Stimulated activated CD4-positive, alpha-beta T cell treated with anti-CD3 and anti-CD28 coated beads, TNF-alpha, amount 100 ng/mL, for 1 hour (primary cell): ENCODE measurements at places on chromosomes 4 and X.

DNA sequence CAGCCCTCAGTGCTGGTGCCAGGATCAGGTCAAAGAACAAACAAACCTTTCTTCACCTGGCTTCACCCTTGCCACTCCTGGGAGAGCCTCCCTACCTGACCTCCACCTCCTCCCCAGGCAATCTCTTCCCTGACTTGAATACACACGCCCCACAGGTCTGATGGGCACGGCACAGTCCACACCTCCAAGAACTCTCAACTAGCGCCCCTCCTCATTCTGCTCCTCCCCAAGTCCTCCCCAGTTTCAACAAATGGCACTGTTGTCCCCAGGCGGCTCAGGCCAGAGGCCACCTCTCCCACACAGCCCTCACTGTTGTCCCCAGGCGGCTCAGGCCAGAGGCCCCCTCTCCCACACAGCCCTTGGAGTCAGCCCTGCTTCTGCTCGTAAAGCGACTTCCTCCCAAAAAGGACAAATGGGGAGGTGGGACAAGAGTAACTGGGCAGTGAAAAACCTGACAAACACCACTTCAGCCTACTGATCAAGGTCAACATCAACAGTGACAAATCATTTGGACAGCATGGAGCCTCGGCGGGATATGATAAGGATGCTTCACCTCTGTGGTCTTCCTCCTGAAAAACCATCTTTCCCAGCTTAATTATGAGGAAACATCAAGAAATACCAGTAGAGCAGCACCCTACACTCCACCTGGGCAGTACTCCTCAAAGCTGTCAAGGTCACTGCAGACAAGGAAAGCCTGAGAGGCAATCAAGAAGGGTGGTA is 2.9 kb downstream of the LETM1 start:
- DNase-seq = no peak

GRCh38 chr4:172573899-172574298 is 594.7 kb upstream of the GALNT7 start:
- no peak for DNase-seq

- no peak for DNase-seq
Measured at GRCh38 chr4:6769233-6769988, 13.1 kb upstream of the KIAA0232 start.

GRCh38 chr4:163895378-163896005 is 401.0 kb downstream of the TMA16 start:
- no peak for DNase-seq

- DNase-seq = no peak
Measured at GRCh38 chrX:49075347-49075746, 1.5 kb upstream of the PRAF2 start.

- DNase-seq = no peak
Measured at GRCh38 chr4:165972747-165973146, 99.7 kb downstream of the TLL1 start.

DNA sequence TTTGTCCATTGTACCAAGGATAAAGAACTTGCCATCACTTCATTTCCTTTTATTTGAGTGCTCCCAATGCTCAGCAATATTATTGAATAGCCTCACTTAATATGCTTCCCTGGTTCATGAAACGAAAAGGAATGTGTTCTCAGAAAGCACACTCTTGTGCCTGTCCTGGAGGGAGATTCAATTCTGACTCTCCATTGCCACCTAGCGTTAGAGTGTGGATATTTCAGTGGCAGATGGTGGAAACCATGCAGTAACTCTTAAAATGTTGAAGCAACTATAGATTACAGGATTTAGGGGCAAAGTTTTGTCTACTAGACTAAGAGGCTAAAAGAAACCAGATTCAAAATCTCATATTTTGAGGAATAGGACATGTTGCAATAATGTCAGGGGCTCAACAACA is 36.0 kb downstream of the GAB3 start:
- no peak for DNase-seq

DNA sequence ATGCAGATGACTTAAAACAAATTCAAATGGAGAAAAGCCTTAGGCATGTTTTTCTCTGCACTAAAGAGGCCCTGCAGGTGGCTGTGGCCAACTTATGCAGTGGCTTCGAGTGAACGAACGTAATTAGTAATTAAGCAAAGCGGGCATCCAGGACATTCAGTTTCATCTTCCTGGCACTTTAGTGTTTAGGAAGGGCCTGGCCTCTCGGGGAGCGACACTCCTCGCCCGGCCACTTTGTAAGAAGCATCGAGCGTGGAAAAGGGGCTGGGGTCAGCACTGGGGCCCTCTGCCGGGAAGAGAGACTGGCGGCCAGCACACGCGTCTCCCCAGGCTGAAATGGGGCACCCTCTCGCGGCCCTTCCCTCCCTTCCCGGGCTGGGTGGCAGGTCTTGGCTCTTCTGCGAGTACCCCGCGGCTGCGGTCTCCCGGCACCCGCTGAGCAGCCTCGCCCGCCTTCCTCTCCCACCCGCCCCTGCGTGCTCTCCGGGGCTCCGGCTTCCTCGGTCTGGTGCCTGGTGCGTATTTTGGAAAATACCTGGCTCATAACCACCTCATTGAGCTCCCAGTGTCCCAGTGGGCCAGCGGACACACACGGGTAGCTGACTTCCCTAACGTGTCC is 677 bp upstream of the CYP4V2 start:
- DNase-seq = peak; percentile 13

DNA sequence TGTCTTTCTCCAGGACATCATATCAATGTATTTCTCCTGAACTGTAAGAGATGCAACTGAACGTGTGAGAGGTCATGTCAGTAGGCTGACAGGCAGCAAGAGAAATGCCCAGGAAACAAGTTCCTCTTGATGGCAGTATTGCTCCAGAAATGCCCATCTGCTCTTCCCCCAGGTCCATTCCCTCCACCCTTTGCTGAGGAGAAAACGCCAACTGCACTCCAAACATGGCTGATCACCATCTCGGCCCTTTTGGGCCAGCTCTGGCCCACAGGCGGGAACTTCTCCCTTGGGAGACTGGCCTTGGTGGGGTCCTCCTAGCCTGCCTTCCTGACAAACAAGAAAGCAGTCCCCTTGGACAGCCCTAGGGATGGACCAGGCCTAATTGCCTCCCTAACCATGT is 276.5 kb upstream of the AGTR2 start:
- no peak for DNase-seq

- no peak for DNase-seq
Measured at GRCh38 chrX:153865685-153866084, 20.3 kb downstream of the L1CAM start.

- DNase-seq = no peak
Measured at GRCh38 chr4:84051089-84051488, 448.0 kb downstream of the NKX6-1 start.

GRCh38 chr4:5366421-5366820 is 315.1 kb downstream of the STK32B start:
- DNase-seq = no peak

- DNase-seq = no peak
Measured at GRCh38 chrX:152918707-152919106, 20.8 kb downstream of the ZNF185 start.

GRCh38 chrX:119177278-119177677 is 49.7 kb upstream of the KIAA1210 start:
- DNase-seq = no peak

- DNase-seq = no peak
Measured at GRCh38 chr4:165388756-165389155, 9.9 kb downstream of the CPE start.

DNA sequence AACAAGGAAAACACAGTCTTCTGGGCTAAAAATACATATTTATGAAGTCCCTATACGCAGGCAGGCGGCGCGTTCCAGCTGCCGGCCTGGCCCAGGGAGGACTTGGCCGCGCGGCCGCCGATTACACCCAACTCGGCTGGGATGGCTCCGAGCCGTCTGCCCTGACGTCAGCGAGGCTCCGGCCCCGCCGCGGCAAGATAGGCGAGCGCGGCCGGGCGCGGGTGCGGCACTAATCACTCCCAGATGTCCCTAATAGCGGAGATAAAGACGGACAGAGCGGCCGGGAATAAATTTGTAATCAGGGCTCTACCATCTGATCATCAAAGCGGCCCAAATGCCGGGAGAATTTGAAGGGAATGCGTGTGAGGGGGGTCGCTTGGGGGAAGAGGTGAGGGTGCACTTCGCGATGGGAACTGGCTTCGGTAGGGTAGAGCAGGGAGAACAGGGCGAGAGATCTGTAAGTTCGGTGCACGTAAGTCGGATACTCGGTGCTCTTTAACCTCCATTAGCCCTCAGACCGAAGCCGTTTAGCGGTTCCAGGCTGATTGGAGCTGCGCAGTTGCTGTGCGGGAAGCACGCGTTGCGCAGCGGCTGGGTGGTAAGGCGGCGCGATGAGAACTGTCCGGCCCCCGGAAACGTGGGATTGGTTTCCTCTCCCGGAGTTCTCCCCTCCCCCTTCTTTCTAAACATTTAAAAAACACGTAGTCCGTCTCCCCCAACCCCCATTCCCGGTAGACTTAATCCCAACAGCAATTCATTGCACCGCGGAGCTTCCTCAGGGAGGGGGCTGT is 7.7 kb downstream of the HAND2 start:
- DNase-seq = no peak

DNA sequence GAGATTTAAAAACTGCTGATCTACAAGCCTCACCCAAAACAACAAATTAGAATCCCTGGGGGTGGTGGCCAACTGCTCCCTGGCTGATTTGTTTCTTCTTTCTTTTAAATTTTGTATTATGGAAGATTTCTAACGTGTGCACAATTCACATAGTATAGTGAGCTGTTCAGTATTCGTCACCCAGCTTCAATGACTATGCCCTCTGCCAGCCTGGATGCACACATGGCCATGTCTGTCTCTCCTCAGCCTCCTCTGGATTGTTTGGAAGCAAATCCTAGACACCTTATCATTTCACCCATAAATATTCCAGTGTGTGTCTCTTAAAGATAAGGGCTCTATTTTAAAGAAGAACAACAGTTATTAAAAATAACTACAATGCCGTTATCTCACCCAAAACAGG is 61.9 kb downstream of the PDGFRA start:
- no peak for DNase-seq

GRCh38 chrX:41491267-41492004 is 44.3 kb downstream of the NYX start:
- no peak for DNase-seq

GRCh38 chr4:119587796-119588195 is 40.8 kb downstream of the PDE5A start:
- no peak for DNase-seq

GRCh38 chr4:107850438-107850837 is 25.7 kb downstream of the SGMS2 start:
- DNase-seq = no peak

- DNase-seq = no peak
Measured at GRCh38 chrX:41332005-41332404, 2.0 kb upstream of the DDX3X start.

DNA sequence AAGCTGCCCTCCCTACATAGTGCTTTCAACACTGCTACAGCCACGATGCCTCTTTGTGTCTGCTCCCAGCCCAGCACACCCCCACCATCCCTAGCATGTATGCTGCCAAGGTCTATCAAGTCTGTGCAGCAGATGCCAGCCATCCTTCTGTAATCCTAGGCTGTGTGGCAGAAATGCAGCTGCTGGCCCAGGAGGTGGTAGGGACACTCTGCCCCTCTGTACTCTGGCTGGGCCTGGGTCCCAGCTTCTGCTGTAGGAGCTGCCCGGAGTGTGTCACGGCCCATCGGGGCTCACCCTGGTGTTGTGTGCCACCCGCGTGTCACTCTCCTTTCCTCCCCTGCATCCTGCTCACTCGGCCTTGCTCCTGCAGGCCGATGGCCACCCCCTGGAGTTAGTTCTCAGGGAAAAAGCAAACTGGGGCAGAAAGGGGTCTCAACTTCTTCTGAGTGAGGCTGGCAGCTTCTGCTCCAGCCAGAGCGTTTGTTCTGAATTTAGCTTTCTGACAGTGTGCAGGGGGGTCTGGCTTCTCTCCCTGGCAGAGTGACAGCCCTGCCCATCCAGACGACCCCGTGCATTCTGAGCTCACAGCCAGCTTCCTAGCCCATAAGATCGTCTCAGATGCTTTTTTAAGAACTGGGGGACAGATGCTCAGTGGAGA is 22.7 kb downstream of the PSAPL1 start:
- no peak for DNase-seq

- no peak for DNase-seq
Measured at GRCh38 chr4:84263415-84263814, 235.7 kb downstream of the NKX6-1 start.

GRCh38 chr4:140252141-140252741 is 98.3 kb upstream of the MAML3 start:
- DNase-seq = no peak

DNA sequence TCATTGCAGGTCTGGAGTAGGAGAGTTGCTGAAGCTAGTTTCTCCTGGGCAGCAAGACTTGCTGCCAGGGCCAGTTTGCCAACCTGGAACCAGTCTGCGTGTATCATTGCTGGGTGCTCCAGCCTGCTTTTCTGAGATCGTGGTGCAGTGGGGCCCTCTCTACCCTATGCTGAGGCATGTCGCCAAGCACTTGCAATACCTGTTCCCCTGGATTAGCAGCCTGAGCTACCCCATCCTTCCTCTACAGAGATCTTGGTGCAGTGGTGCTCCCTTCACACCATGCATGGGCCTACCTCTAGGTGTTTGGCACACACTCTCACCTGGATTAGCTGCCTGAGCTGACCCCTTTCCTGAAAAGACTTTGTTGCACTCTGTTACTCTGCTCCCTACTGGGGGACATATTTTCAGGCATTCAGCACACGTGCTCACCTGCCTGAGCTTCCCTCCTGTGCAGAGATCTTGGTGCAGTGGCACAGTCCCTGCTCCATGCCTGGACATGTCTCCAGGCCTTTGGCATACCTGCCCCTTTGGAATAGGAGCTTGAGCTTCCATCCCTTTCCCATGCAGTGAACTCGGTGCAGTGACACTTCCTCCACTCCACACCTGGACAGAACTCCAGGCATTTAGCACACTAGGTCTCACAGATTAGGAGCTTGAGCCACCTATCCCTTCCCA is 133.7 kb upstream of the CXCL13 start:
- DNase-seq = no peak

DNA sequence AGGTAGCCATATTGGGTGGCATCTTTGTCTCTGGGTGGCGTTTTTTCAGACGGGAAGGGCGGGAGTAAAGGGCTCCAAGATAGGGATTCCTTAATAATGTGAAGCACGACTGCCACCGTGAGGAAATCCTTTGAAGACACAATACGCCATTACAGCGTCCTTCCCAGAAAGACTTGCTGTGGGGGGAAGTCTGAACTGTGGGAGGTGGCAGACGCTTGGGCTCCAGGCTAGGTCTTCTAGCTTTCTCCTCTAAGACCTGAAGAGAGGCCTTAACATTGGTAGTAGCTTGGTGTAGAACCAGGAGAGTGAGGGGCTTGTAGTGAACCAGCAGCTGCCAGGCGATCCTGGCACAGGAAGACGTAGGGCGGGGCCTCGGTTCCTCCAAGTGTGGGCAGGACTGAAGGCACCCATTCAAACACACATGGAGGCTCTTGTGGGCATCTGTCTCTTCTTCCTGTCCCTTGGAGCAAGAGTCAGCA is 197.3 kb downstream of the OR13H1 start:
- DNase-seq = no peak

- DNase-seq = no peak
Measured at GRCh38 chrX:55640854-55641253, 17.7 kb downstream of the FOXR2 start.

DNA sequence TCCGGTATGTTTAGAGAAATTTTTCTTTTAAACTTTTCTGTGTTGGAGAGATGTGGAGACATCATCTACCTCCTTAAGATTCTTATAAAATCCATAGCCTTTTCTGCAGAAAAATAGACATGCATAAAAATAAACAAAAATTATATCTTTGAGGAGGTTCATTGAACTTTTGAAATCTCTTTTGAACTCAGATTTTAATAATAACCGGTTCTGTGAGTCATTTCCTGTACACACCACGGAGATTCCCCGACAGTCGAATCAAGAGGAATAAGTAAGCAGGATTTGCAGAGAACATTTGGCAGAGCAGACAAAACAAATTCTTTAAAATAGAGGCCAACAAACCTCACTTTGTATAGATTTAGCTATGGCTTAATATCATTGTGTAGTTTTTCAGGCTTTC is 918.7 kb upstream of the POU3F4 start:
- no peak for DNase-seq

- no peak for DNase-seq
Measured at GRCh38 chrX:13966071-13966792, 63.5 kb downstream of the GEMIN8 start.
